Activated CD4-positive, alpha-beta T cell treated with anti-CD3 and anti-CD28 coated beads for 36 hours (primary cell): ENCODE measurements at places on chromosomes 7 and 10. TPM values are rescaled to one million over a fixed set of nuclear protein-coding genes. Genes with fewer than 3 reads are reported as not detected.

The UCMA gene
- total RNA-seq = not detected

The SPACDR gene
- total RNA-seq = 4.2 TPM

The GDF2 gene
- not detected for total RNA-seq

The ZNF716 gene
- not detected for total RNA-seq

The CAMK2B gene
- total RNA-seq = 1.1 TPM

The TRPV5 gene
- not detected for total RNA-seq

The KLF14 gene
- total RNA-seq = not detected

The GPR146 gene
- 4.7 TPM for total RNA-seq

The BEND7 gene
- not detected for total RNA-seq

The PRKCQ gene
- 32.9 TPM for total RNA-seq

DNA sequence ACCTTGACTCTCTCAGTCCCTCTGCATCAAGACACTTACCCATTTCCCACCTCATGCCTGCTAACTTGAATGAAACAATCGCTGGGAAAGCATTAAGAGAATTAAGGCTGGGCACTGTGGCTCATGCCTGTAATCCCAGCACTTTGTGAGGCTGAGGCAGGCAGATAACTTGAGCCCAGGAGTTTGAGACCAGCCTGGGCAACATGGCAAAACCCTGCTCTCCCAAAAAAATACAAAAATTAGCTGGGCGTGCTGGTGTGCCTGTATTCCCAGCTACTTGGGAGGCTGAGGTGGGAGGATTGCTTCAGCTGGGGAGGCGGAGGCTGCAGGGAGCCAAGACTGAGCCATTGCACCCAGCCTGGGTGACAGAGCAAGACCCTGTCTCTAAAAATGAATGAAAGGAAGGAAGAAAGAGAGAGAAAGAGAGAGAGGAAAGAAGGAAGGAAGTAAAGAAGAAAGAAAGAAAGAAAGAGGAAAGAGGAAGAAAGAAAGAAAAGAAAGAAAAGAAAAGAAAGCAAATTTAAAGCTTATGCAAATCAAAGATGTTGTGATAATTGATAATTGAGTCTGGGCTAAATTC is 646 bp downstream of the SERPINE1 start:
- no peak overlapping the region for H3K27ac ChIP-seq
- H3K27me3 ChIP-seq = peaks cover 45% of the 10 kb centered on the region
- no peak overlapping the region for H3K4me3 ChIP-seq
- H3K36me3 ChIP-seq = no peaks in the 10 kb centered on the region

DNA sequence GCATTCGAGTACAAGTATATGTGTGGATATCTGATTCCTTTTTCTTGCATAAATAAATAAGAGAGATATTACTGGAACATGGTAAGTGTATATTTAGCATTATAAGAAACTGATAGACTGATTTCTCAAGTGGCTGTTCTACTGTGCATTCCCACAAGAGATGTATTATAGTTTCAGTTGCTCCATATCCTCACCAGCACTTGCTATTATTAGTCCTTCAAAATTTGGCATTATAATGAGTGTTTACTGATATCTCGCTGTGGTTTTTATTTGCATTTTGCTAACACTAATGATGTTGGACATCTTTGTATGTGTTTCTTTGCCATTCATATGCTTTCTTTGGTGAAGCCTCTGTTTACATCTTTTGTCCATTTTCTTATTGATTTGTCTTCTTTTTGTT is 4.4 kb upstream of the CLRN3 start:
- H3K27me3 ChIP-seq = peaks cover 10% of the 10 kb centered on the region
- H3K4me3 ChIP-seq = no peak overlapping the region
- no peak overlapping the region for H3K27ac ChIP-seq
- no peak for DNase-seq
- no peaks in the 10 kb centered on the region for H3K36me3 ChIP-seq

- no peak overlapping the region for H3K27ac ChIP-seq
- H3K4me1 ChIP-seq = no peaks in the 10 kb centered on the region
- H3K27me3 ChIP-seq = no peaks in the 10 kb centered on the region
- no peak overlapping the region for H3K4me3 ChIP-seq
Measured at GRCh38 chr10:119414081-119414611, 128.4 kb downstream of the RGS10 start.

GRCh38 chr7:127897704-127898454 is 133.4 kb downstream of the LRRC4 start:
- H3K27ac ChIP-seq = no peak overlapping the region
- H3K27me3 ChIP-seq = no peaks in the 10 kb centered on the region
- no peak overlapping the region for H3K4me3 ChIP-seq
- H3K4me1 ChIP-seq = peaks cover 12% of the 10 kb centered on the region

GRCh38 chr10:103278537-103278823 is 1.5 kb downstream of the INA start:
- no peak overlapping the region for H3K27ac ChIP-seq
- peaks cover 1% of the 10 kb centered on the region for H3K36me3 ChIP-seq
- peaks cover 8% of the 10 kb centered on the region for H3K4me1 ChIP-seq
- DNase-seq = no peak
- H3K27me3 ChIP-seq = peaks cover 65% of the 10 kb centered on the region
- H3K4me3 ChIP-seq = no peak overlapping the region

DNA sequence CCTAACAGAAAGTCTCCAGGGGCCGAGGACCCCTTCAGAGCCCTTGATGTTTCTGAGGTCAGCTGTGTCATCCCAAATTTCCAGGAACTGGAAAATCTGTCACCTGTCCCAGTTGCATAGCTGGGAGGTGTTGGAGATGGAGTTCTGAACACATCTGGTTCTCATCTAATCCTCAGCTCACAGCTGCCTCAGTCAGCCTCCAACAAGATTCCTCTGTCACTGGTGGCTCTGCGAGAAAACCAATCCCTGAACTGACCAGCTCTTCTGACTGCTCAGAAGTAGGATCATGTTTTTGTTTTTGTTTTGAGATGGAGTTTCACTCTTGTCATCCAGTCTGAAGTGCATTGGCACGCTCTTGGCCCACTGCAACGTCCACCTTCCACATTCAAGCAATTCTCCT is 37.6 kb upstream of the MYL10 start:
- no peak overlapping the region for H3K4me3 ChIP-seq
- DNase-seq = no peak
- peaks cover 2% of the 10 kb centered on the region for H3K27me3 ChIP-seq

- no peak overlapping the region for H3K4me3 ChIP-seq
- no peaks in the 10 kb centered on the region for H3K4me1 ChIP-seq
- H3K27me3 ChIP-seq = peaks cover 3% of the 10 kb centered on the region
- H3K36me3 ChIP-seq = no peaks in the 10 kb centered on the region
- no peak for DNase-seq
- no peak overlapping the region for H3K27ac ChIP-seq
Measured at GRCh38 chr7:94190599-94191061, 186.5 kb upstream of the BET1 start.

DNA sequence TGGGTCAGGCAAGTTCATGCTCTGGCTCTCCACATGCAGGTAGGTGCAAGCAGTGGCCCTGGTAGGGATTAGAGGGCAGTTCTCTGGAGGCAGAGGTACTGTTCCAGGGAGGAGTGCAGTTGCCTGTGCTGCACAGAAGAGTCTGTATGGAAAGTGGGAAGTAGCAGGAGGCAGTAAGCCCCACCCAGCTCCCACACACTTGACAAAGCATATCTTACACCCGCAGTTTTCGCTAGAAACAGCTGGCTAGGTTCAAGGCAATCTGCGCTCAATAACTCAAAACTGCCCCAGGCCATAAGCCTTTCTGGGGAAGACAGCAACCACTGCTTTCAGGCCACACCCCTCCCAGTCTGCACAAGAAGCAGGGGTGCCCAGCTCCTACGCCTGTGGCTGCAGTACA is 33.1 kb upstream of the ARMC3 start:
- no peaks in the 10 kb centered on the region for H3K27me3 ChIP-seq
- no peaks in the 10 kb centered on the region for H3K4me1 ChIP-seq
- DNase-seq = no peak
- no peak overlapping the region for H3K27ac ChIP-seq
- no peaks in the 10 kb centered on the region for H3K36me3 ChIP-seq

DNA sequence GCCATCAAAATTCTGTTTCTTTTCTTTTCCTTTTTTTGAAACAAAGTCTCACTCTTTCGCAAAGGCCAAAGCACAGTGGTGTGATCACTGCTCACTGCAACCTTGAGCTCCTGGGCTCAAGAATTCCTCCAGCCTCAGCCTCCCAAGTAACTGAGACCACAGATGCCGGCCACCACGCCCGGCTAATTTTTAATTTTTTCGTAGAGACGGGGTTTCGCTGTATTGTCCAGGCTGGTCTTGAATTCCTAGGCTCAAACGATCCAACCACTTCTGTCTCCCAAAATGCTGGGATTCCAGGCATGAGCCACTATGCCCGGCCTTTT is 25.7 kb upstream of the TRIM56 start:
- DNase-seq = no peak
- no peak overlapping the region for H3K4me3 ChIP-seq
- peaks cover 2% of the 10 kb centered on the region for H3K4me1 ChIP-seq
- no peak overlapping the region for H3K27ac ChIP-seq
- peaks cover 35% of the 10 kb centered on the region for H3K27me3 ChIP-seq
- no peaks in the 10 kb centered on the region for H3K36me3 ChIP-seq

DNA sequence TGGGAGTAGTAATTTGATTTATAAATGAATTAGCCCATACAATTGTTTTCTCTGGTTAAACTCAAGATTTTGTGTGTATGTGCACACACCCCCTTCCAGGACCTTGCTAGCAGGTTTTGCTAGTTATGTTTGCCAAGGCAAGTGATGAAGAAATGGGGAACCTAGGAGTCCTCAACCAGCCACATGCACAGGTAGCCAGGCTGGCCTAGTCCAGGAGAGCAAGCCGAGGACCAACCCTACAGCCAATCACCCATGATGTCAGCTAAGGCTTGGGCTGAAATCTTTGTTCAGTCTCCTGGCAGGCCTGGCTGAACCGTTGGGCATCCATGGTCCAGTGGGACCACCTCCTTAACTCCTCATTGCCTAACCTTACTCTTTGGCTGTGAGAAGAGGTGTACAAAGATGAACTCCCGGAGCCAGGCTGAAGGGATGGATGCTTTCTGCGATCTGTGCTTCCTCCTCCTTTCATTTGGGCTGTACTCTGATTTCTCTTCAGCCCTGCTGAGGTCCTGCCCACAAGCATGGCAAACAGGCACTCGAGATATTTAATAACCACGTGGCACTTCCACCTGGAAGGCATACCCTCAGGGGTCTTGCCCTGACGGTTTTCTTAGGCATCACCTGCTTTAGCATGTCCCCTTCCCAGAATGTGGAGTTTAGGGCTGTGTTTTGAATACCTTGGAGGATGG is 22.1 kb downstream of the HNRNPA2B1 start:
- no peaks in the 10 kb centered on the region for H3K27me3 ChIP-seq
- no peak overlapping the region for H3K27ac ChIP-seq
- H3K36me3 ChIP-seq = peaks cover 14% of the 10 kb centered on the region
- H3K4me1 ChIP-seq = peaks cover 22% of the 10 kb centered on the region
- no peak overlapping the region for H3K4me3 ChIP-seq

- no peak overlapping the region for H3K27ac ChIP-seq
- no peak for DNase-seq
- no peaks in the 10 kb centered on the region for H3K4me1 ChIP-seq
- H3K27me3 ChIP-seq = peaks cover 2% of the 10 kb centered on the region
Measured at GRCh38 chr10:78155722-78156121, 122.1 kb downstream of the RPS24 start.

GRCh38 chr10:89214566-89215165 is 7.5 kb upstream of the CH25H start:
- peaks cover 10% of the 10 kb centered on the region for H3K27me3 ChIP-seq
- H3K27ac ChIP-seq = no peak overlapping the region
- H3K4me1 ChIP-seq = peaks cover 12% of the 10 kb centered on the region
- DNase-seq = no peak

DNA sequence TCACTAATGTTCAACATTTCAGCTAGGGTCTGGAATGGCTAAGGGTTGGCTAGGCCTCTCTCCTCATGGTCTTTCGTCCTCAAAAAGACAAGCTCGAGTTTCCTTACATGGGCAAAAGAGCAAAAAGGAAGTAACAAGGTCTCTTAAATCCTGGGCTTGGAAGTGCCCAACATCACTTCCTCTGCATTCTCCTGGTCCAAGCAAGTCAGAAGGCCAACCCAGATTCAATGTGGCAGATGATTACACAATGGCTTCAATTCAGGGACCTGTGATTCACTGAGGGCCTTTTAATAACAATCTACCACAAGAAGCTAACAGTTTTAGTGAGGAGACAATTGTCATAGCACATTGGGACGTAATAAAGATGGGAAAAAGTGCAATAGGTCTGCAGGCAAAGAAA is 4.4 kb upstream of the NUP205 start:
- peaks cover 2% of the 10 kb centered on the region for H3K27me3 ChIP-seq
- H3K4me3 ChIP-seq = no peak overlapping the region
- no peak for DNase-seq
- H3K27ac ChIP-seq = no peak overlapping the region
- no peaks in the 10 kb centered on the region for H3K36me3 ChIP-seq

- no peak overlapping the region for H3K27ac ChIP-seq
- H3K36me3 ChIP-seq = no peaks in the 10 kb centered on the region
- no peak for DNase-seq
- no peaks in the 10 kb centered on the region for H3K4me1 ChIP-seq
- no peak overlapping the region for H3K4me3 ChIP-seq
Measured at GRCh38 chr10:35294506-35294905, 41.8 kb upstream of the CCNY start.

- H3K4me3 ChIP-seq = no peak overlapping the region
- DNase-seq = no peak
- peaks cover 15% of the 10 kb centered on the region for H3K27me3 ChIP-seq
- H3K27ac ChIP-seq = no peak overlapping the region
Measured at GRCh38 chr10:29245476-29245875, 43.4 kb upstream of the LYZL1 start.

DNA sequence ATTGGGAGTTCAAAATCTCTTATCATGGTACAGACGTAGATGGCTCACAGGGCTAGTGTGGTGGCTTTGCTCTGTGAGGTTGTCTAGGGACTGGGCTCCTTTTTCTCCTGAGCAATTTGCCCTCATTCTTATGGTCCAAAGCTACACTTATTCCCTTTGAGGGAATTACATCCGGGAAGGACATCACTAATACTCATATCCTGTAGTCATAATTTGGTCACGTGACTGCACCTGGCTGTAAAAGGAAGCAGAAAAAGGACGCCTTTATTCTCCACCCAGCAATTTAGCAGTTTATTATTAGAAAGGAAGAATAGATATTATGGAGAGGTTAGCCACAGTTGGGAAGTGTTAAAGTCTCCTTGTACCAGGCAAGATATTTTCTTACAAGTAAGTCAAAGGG is 28.1 kb downstream of the ARID5B start:
- H3K27ac ChIP-seq = no peak overlapping the region
- no peak for DNase-seq
- H3K36me3 ChIP-seq = peaks cover 82% of the 10 kb centered on the region
- no peak overlapping the region for H3K4me3 ChIP-seq

DNA sequence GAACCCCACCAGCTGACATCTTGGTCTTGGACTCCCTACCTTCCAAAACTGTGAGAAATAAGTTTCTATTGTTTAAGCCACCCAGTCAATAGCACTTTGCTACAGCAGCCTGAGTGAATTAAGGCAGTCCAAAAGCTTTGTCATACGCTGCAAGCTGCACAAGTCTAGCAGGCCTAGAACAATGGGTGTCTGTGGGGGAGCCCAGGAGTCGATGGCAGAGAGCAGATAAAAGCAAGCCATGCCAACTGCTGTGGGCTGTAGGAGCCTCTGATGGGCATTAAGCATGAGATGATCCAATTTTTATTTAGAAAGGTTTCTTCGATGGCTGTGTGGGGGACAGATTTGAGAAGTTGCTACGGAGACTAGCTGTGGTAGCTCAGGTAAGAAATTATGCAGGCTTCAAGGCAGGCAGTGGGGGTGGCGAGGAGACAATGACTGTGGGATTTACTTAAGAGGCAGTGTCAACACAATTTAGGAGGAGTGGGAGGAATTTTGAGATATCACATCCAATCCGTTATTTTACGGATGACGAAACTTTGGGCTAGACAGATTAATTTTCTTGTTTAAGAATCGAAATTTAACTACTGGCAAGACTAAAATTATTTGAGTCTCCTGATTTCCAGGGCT is 110.4 kb downstream of the NRCAM start:
- no peak overlapping the region for H3K27ac ChIP-seq
- no peak overlapping the region for H3K4me3 ChIP-seq
- H3K4me1 ChIP-seq = no peaks in the 10 kb centered on the region
- H3K36me3 ChIP-seq = no peaks in the 10 kb centered on the region
- DNase-seq = no peak
